Ureter (tissue), 1 donor: ENCODE measurements at places on chromosomes 1 and 21. TPM values are rescaled to one million over a fixed set of nuclear protein-coding genes. Genes with fewer than 3 reads are reported as not detected.

The NUCKS1 gene
- total RNA-seq = 189 TPM

The ERRFI1 gene
- total RNA-seq = 62.3 TPM

The TAGLN2 gene
- total RNA-seq = 322 TPM

DNA sequence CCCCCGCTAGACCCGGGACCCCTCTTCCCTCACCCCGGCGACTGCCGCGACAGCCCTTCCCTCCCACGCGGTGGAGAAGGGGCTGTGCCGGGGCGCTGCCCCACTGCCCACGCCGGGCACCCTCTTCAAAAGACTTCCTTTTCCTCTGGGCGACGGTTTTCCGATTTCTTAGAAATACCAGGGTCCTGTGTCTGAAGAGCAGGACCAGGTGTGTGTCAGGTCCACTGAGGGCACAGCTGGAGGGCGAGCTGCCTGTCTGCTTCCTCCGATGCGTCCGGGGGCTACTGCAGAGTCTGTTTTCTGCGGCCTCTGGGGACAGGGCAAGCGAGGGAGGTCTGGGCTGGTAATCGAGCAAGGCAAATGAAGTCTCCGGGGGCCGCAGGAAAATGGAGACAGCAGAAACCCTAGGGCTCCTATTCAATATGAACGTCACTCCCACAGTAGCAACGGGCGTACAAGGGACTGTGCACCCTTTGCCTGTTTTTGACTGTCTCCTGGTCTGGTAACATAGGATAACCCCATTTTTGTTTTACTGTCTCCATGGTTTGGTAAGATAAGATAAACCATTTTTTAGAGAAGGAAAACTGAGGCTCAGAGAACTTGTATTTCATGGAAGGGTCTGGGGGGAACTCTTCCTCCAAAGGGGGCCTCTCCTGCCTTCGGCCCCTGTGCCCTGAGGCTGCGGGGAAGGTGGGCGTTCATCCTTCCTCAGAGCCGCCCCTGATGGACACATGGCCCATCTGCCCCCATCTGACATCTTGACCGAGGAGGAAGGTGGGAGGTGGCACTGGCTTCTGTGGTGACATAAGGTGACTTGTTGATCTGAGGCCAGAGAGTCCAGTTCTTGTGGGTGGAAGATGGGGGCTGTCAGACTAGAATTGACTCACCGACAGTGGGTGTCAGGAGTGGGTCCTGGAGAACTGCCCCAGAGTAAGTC is 970 bp downstream of the TNFRSF1B start:
- DNase-seq = no peak

DNA sequence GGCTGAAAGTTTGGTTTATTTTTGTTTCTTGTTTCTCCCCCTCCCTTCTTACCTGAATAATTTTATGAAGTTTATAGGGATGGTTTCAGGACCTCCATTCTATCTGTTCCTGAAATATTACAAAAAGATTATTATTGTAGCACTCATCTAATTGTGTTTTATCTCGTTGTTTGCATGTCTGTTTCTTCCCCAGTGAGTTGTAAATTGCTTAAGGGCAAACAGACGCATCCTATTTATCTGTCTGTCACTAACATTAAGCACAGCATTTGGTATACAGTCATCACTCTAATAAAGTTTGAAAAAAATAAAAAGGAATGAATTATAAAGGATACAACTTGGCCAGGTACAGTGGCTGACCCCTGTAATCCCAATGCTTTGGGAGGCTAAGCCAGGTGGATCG is 123.5 kb downstream of the LRRC7 start:
- no peak for DNase-seq

The GALE gene
- 77.2 TPM for total RNA-seq

The S100A7A gene
- not detected for total RNA-seq

GRCh38 chr1:7345516-7345915 is 425.6 kb upstream of the VAMP3 start:
- no peak for DNase-seq

GRCh38 chr1:198253668-198254067 is 96.9 kb downstream of the NEK7 start:
- DNase-seq = no peak

- no peak for DNase-seq
Measured at GRCh38 chr1:172108161-172108893, 267.0 kb downstream of the DNM3 start.

DNA sequence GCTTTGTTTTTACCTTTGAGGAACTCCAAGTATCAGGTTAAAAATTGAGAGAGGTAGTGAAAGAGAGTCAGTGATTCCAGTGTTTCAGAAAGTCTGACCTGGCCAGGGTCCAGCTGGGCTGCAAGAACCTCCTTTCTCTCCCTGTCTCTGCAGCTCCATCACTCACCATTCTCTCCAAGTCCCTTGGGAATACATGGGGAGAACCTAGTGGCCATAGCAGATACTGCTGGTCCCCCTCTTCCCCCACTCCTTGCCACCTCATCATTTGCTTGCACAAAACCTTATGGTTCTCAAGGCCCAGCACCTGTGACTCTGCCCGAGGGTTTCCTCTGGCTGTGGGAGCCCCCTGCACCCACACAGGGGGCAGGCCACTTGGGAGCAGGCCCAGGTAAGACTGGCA is 279.5 kb downstream of the KIF26B start:
- DNase-seq = no peak

- DNase-seq = no peak
Measured at GRCh38 chr1:59511476-59512465, 214.9 kb downstream of the FGGY start.

DNA sequence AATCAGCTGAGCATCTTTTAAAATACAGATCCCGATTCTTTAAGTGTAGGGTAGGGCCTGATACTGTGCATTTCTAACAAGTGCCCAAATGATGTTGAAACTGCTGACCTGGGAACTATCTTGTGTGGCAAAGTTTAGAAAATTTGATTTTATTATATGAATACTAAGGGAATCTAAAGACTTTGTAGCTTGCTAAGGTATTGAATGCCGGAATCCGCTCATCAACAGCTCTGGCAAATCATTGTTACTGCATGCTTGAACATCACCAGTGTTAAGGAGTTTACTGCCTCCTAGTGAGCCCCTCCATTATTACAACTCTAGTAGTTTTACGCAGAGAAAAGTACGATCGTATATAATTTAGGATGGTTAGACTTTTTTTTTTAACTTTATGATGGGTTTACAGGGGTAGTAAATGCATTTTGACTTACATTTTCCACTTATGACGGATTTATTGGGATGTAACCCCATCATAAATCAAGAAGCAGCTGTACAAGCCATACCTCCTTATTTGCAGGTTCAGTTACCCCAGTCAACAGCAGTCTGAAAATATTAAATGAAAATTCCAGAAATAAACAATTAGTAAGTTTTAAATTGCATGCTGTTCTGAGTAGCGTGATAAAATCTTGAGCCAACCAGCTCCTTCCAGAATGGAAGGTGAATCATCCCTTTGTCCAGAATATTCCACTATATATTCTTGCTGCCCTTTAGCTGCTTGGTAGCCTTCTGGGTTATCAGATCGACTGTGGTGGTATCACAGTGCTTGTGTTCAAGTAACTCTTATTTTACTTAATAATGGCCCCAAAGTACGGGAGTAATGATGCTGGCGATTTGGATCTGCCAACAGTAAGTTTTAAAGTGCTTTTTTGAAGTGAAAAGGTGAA is 892 bp downstream of the TYW3 start:
- no peak for DNase-seq

The RNF207 gene
- 63.0 TPM for total RNA-seq

The HPCAL4 gene
- not detected for total RNA-seq

GRCh38 chr1:66732407-66733166 is 19.7 kb upstream of the DYNLT5 start:
- DNase-seq = no peak

DNA sequence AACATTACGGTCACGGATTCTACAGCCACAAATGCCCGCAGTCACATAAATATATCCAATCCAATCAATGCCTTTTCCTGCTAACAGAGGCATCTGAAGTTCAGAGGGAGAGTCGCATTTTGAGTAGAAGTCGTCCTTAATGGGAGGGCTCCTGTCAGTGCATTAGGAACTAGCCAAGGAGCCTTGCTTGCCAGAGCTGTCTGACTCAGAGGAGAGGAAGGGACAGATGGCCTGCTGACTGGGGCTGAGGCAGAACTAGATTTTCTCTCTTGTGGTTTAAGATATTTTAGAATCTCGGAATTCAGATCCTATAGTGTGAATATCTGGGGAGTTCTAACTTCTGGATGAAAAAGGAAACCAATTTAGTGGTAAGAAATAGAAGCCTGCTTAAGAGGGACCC is 10.6 kb downstream of the XKR8 start:
- no peak for DNase-seq
